ENCODE measurements at places on chromosomes 4 and X.

DNA sequence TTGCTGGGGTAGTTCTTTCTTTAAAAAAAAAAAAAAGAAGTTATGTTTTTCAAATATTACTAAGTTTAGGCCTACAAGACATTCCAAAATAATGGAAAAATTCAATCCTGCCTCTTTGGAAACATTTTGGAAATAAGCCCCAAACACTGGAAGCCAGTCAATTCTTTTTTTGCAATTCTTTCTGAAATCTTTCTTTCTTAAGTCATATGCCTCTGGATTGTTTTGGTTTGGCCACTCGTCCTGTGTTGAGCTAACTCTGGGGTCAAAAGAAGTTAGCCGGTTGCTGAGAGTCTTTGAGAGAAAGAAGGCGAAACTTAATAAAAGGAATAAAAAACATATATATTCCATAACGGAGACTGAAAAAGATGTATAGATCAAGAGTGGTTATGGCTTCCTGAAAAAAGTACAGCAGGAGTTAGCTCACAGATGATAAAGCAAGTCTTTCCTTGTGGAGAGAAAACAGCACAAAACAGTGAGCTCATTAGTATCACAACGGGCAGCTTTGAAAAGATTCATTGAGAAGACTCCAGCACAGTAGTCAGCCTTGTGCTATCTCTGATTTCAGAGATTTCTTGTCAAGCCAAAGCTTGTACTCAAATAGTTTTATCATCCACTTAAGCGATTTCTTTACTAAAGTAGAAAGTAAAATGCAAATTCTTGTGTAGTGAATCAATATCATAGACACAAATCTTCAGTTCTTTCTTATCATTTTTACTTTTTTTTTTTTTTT lies 64.8 kb downstream of the PLS3 start:
- no peak for DNase-seq

DNA sequence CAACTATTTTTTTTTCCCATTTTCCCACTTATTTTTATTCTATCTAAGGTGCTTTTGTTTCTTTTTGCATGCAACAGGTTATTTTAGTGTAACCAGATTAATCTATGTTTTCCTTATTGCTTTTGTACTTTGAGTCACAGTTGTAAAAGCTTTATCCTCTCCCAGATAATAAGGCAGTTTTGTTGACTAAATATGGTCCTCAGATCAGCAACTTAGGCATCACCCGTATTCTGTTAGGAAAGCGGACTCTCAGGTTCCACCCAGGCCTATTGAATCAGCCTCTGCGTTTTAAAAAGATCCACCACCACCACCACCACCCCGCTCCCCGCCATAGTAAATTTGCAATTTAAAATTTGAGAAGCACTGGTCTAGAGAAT lies 58.6 kb upstream of the USP9X start:
- DNase-seq, result no peak

DNA sequence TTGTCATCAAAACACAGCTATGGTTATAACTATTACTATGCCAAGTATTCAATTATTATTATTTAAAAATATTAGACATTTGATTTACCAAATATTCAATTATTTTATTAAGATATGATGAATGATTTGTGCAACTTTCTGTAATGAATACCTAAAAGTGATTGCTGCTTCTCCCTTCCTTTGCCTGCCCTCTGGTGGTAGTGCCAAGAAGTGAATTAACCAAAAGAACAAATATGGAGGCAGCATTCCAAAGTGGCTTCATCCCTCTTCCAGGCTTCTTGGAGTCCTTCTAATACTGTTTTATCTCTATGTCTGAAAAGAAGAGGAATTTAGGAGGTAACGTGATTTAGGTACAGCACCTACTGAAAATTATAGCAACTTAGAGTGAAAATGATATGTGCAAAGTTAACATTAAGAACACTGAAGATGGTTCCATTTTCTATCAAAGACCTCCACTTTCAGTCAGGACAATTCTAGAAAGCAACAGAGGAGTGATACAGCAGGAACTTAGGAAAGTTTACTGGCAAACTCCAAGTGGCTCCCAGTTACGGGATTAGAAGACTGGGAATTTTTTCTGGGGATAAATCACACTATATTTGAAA lies 43.0 kb downstream of the ENPEP start:
- DNase-seq, result peak; percentile 36

DNA sequence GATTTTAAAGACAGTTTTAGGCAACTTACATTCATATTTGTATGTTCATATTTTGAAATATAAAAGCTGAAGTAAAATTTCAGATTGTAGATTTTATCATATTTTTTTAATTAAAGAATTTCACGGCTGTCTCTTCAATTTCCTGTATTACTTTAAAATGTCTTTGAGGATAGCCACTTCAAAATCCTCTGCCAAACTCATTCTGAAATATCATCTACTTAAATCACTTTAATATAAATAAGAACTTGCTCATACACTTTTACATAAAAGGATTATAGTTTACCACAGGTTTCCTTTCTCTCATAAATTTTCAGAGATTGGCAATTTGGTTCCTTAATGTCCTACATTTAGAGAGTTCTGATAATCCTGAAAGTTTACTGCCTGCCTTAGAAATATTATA lies 478.2 kb downstream of the ADGRL3 start:
- DNase-seq, result no peak

DNA sequence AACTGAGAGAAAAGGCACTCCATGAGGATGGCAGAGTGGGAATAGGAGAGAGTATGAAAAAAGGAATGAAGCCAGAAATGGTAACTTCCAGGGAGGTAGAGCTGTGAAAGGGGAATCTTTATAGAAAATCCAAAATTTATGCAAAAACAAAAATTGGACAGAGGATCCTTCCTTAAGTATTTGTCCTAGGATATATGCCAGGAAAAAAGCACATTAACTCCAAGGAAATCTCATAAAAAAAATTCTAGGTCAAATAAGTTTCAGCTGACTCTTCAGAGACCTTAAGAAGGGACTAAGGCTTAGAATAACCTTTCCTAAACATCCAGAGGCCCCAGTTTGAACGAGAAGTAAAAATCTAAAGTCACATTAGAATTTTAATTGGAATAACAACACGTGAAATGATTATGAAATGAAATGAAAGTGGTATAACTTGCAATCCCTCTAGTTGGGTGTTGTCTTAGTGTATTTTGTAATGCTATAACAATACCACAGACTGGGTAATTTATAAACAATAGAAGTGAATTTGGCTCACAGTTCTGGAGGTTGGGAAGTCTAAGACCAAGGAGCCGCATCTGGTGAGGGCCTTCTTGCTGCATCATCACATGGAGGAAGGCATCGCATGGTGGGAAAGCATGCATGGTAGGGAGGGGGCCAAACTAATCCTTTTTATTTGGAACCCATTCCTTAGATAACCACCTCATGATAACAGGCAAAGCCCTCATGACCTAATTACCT lies 145.4 kb upstream of the RXFP1 start:
- no peak for DNase-seq

DNA sequence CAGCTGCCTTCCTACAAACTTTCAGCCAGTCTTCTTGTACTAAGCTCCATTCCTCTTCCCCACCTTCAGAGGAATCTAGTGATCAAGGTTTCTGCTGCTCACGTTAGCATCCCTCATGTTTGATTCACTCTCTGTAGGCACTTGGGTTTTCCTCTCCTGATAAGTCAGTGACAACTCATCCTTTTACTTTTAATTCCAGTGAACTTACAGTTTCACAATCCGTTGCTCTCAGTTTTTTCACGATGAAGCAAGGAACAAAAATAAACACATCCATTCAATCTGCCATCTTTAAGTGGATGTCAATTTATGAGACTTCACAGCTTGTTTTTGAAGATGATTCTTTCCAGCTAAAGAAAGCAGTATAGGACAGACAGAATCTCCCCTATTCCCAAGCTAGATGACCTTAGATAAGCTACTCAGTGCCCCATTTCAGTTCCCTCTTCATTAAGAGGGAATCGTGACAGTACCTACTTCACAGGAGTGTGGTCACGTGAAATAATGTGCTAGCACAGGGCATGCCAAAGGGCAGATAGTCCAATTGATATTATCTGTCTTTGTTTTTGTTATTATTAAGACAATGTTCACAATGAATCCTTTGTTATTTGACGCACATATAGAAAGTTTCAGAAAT lies 234.3 kb downstream of the PALLD start:
- no peak for DNase-seq

DNA sequence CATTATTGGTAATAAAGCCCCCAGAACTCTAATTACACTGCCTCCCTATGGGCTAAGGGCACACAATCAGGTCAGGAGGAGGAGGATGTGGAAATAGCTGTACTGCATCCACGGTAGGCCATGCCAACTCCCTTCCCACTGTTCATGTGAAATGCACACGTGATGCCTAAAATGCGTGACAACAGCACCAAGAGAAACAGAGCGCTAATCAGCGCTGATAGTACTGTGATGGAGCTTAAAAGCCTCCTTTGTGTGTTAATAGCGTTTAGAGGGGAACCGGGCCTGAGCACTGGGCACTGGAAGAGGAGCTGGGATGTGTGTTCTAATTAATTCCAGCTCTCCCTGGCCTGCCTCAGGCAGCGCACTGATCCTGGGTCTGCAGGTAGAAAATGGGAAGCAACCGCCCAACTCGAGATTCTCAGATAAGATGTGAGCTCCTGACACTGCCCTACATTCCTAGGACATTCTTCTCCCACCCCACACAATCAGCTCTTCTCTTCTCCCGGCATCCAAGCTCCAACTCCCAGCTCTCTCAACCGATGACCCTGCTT lies 12.9 kb downstream of the DCTD start:
- no peak for DNase-seq

GRCh38 chr4:8035371-8035780 lies 95.7 kb upstream of the AFAP1 start:
- DNase-seq, result no peak

DNA sequence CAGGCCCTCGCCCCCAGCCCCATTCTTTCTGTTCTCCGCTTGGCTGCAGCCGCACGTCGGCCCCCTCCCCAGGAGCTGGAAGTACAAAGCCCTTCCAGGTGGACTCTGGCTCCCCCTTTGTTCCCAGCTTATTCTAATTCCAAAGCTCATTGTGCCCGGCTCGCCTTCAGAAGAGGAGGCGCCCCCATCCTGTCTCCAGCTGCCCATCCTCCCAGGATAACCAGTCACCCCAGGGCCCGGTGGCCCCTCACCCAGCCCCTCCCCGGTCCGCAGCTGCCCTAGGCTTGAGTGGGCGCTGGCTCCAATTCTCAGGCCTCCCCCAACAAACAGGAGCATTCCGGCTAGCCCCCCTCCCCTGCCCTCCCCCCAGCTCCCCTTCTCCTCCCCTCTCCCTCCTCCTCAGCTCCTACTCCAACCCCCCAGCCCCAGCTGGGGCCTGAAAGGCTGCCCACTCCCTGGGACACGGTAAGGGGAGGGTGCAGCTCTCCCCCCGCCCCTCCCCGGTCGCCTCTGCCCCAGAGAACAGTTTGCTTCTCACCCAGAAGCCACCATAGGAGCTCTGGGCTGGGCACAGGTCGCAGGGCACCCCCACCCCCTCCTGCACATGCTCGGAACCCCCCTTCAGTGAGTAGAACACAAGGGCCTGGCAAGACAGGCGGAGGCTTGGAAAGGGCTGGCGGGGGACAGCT lies 3.1 kb upstream of the SLC6A8 start:
- no peak for DNase-seq

DNA sequence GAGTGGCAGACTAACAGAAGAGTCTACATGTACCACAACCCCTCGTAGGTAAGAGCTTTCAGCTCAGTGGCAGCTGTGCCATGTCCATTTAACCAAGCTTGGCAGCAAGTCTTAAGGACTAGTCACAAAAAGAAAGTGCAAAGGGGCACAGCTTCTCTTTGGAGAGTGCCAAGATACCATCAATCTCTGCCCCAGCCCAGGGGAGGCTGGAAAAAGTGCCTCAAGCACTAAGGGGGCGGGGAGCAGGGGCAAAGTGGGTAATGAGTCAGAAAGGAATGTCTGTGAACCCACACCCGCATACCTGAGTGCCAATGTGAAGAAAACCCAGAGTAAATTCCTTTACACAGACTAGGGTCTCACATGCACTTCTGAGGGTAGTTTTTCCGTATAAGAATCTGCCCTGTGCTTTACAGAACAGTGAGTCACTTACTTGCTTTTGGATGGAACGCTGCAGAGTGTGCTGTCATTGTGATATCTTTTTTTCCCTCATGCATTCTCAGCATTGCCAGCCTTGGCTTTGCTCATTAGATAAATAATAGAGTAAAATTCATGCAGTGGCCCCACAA lies 219.8 kb downstream of the ZNF674 start:
- DNase-seq, result peak; percentile 40

GRCh38 chr4:99927566-99927965 lies 18.9 kb downstream of the DNAJB14 start:
- DNase-seq, result no peak

DNA sequence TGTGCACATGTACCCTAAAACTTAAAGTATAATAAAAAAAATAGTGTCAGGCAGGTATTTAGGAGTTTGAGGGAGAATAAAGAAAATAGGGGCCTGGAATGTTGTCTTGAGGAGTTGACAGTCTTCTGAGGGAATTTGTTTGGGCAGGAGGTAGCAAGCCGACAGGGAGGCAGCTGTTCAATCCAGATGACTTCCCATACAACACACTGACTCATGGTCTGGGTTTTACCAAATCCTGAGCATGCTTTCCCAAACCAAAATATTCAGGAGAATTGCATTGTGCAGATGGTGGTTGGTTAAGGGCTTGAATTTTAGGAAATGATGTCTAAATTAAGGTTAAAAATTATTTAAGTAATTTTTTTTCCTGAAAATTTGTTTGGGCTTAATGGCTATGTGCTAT lies 430.0 kb downstream of the INPP4B start:
- no peak for DNase-seq

DNA sequence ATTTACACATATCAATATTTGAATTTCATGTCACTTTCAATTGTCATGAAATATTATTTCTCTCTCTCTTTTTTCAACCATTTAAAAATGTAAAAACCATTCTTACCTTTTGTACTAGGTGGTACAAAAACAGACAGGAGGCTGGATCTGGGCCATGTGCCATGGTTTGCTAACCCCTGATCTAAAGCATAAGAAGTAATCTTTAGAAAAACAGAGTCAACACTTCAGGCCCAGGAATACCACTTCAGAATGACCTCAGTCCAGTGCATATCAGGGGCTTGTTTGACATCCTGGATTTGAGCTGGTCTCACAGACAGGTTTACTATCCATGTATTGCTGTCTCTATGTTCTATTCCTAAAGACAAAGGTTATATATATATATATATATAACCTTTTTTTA lies 102.5 kb downstream of the DCHS2 start:
- no peak for DNase-seq

DNA sequence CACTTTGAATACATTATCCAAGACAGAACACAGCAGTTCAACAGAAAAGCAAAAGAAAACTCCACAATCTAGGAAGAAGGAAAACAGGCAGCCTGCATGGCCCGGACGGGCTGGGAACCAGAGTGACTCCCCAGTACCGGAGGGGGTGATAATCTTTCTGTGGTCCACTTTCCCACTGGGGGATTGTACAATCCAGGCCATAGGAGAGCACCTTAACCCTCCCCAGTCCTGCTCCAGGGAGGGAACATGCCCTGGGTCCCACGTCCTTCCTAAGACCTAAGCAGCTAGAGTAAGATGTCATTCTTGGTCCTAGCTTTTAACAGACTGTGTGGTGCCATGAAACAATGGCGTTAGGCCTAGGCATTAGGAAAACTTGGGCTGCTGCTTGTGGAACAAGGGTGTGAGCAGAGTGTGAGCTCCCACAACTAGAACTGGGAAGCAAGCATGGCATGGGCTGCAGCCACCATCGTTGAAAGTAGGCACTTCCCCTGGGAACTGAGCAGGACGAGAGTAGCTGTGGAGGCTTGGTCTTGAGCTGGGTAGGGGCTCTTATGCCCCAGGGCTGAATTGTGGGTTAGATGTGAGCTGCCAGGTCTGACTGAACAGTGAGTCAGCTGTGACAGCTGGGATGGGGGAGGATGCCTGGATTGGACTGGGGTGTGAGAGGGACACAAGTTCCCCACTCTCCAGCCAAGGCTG lies 42.4 kb downstream of the NAT8L start:
- no peak for DNase-seq

- no peak for DNase-seq
These were observed 132.1 kb downstream of the SNCA start for GRCh38 chr4:89704651-89705395.
